ENCODE measurements at places on chromosomes 16 and 17. TPM values are rescaled to one million over a fixed set of nuclear protein-coding genes. Genes with fewer than 3 reads are reported as not detected.

DNA sequence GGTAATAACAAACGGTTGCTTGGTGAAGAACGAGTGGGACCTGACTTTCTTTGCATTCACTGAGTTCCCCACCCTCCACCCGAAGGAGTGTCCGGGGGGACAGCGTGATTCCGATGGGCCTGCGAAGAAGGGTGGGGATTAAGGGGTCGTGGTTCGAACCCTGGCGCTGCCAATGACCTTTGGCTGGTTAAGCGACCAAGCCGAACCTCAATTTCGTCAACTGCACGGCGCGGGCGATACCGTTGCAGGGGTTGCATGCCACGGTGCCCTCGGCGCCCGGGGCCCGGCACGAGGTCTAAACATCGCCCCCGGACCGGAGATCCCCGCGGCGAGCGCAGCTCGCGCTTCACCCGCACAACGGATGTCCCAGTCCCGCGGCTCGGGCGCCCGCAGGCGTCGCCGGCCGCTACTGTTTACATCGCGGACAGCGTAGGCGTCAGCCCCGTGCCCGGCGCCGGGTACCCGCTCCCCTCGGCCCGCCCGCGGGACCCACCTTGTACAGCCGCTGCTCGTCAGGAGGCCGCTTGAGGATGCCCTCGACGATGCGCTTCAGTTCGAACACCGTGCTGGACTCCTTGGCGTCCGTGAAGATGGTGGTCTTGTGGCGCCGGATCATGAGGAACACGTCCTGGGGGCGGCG lies 460 bp downstream of the ELOB start:
- no peak for DNase-seq

DNA sequence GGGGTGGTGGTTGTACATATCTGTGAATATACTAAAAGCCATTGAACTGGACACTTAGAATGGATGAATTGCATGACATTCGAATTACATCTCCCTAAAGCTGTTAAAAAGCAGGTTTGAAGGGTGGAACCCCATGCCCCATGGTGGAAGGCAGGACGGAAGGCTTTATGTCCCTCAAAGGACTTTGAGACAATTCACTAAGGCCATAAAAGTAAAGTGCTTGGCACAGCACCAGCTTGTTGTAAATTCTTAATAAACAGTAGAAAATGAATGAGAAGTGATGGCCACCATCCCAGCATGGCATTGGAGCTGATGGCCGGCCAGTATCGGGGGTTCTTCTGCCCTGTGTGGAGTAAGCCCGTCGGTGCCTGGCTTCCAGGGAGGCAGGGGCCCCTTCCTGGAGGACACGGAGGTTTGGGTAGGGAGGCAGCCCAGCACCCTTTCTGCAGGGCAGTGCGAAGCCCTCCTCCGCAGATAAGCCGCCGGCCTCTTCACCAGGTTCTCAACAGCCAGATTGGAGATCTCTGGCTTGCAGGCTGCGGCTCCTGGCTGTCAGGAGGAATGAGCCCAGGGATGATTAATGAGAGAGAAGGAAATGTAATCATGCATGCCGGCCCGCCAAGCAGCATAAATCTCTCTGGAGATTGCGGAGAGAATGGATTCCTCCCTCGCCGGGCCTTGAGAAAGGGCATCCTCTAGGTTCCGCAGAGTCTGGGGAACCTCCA lies 346.9 kb downstream of the FOXL1 start:
- peak; percentile 87 for DNase-seq

GRCh38 chr16:7602291-7602950 lies 269.8 kb downstream of the RBFOX1 start:
- no peak for DNase-seq

- no peak for DNase-seq
These were observed 151.8 kb downstream of the BANP start for GRCh38 chr16:88103011-88103410.

- DNase-seq, result no peak
These were observed 12.0 kb upstream of the DNAH17 start for GRCh38 chr17:78589031-78589675.

GRCh38 chr16:89065458-89065822 lies 28.2 kb upstream of the ACSF3 start:
- no peak for DNase-seq

The RPRML gene
- not detected for total RNA-seq

The DNASE1L2 gene
- total RNA-seq, result 0.77 TPM
